ENCODE measurements at places on chromosomes 2 and 18. TPM values are rescaled to one million over a fixed set of nuclear protein-coding genes. Genes with fewer than 3 reads are reported as not detected.

Gene RTP5
- 0.12 TPM for total RNA-seq

Gene RIT2
- not detected for total RNA-seq

DNA sequence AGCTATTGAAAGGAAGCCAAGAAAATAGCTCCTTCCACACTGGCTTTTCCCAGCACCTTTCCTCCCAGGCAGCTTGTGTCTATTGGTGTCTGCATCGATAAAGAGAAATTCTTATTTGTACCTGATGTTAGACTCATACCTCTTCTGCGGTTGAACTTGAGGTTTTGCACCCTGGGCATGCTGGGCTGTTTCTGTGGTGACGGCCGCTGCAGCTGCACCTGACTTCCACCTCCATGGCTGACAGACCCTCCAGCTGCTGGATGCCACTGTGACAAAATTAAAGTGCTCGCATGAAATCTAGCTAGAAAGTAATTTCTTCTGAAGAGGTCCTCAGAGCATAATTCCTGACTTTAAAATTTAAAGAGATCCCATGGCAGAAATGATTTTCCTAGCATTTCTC lies 6.6 kb downstream of the FECH start:
- no peak for DNase-seq

DNA sequence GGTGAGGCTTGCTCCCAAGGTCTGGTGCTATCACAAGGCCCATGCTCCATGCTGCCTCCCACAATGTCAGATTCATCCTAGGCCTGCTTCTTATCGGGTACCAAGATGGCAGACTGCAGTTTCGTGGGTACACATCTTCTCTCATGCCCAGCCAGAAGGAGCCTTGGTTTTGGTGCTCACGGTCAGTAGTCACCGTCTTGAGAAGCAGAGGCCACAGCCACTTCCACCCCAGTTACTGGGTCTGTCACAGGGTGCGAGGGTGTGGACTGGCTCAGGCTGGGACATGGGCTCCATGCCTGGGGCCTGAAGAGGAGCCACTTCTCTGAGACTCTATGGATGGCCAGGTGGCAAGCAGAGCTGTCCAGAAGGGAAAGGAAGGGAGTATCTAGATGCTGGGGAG lies 178.8 kb upstream of the HS6ST1 start:
- DNase-seq: no peak

DNA sequence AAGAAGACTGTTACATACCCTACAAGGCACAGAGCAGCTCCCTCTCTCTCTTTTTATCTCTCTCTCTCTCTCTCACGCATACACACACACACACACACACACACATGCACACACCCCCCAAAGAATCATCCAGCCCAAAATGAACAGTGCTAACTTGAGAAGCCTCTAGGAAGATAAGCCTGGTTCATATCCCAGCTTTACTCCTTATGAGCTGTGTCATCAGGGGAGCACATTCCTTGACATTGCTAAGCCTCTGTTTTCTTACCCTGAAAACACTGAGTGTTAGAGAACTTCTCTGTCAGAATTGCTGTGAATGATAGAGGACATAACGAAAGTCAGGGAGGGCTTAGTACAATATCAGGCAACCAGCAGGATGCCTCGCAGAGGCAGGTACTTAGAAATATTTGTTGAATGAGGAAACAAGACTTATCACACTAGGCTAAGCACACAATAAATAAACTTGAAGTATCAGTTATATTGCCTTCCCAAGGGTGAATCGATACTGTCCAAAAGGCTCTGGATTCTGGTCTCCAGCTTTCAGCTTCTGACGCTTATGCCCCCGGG lies 725.6 kb upstream of the ID2 start:
- DNase-seq: no peak

DNA sequence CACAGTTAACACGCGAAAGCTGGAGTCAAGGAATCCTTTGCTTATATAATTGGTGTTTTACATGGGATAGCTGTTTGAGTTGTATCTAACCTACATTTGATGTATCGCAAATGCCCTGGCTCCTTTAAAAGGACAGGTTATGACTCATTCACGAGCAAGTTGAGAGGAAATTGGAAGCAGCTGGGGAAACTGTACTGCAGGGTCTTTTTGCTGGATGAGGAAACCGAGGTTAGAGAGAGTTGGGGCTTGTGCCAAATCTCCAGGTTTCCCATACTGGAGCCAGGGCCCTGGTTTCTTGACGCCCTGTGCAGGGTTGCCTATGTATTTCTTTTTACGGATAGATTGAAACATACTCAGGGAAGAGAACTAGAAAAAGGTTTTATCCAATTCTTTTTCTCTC lies 60.0 kb upstream of the SPTBN1 start:
- DNase-seq: no peak

- no peak for DNase-seq
Measured at GRCh38 chr18:80167931-80168330, 58.9 kb downstream of the ADNP2 start.

DNA sequence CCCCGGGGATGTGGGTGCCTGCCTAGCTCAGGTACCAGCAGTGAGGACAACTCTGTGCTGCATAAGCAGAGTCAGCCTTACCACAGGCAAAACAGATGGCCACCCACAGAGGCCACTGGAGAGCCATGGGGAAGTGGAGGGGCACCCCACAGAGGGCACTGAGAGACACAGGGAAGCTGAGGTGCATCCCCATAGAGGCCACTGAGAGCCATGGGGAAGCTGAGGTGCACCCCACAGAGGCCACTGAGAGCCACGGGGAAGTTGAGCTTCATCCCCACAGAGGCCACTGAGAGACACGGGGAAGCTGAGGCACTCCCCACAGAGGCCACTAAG lies 134.1 kb upstream of the EPAS1 start:
- no peak for DNase-seq

All from activated B cell treated with CpG ODN at 0.5 μM for 24 hours (primary cell).